ENCODE measurements at places on chromosomes 5 and 9.

DNA sequence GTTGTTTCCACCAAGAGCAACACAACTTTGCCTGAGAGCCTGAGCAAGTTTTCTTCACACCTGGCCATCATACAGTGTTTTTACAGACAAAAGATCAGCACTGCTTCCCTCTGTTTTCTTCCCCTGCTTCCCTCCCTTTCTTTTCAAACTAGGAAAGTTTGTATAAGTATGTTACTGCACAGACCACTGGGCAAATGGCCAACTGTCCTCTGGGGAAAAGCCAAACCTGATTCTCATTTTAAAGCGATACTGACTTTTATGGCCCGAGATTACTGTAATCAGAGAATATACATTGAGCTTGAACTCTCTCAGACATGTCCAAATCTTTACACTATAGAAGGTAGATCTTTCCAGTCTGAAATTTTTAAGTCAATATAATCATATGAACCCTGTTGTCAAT lies 415.0 kb downstream of the NFIB start:
- no peak for DNase-seq

GRCh38 chr9:100595391-100596199 lies 17.7 kb downstream of the CAVIN4 start:
- DNase-seq, result peak; percentile 61

DNA sequence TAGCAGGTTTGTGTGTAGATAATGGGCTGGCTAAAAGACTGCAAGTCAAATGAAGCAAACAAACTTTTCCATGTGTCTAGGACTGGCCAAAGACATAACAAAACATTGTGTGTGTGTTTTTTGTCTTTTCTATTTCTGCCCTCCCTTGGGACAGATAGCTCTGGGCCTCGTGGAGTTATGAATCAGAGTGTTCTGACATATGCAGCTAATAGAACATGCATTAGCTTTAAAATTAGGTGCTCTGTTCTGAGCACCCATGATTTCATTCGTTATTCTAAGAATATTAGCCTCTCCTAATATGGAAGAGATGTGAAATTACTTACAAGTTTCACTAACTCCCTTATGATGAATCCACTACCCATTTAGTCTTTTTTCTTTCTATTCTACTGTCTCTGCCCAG lies 367.3 kb upstream of the PAPPA start:
- no peak for DNase-seq

DNA sequence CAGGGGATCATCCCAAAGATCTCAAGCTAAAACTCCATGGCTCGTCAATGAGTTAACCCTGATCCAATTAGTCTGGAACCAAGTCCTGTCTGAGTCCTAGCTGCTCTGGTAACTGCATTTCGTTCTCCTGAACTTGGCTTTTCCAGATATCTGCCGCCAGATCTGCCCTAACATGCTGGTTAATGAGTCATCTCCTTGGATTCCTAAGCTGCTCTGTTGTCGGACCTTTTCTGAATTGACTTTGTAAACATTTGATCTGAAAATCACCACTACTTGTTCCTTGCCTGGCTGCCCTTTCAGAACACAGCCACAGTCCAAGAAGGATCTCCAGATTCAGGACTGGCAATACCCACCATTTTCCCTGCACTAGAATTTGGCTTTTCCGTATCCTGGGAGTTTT lies 473.0 kb downstream of the ZSWIM6 start:
- no peak for DNase-seq

DNA sequence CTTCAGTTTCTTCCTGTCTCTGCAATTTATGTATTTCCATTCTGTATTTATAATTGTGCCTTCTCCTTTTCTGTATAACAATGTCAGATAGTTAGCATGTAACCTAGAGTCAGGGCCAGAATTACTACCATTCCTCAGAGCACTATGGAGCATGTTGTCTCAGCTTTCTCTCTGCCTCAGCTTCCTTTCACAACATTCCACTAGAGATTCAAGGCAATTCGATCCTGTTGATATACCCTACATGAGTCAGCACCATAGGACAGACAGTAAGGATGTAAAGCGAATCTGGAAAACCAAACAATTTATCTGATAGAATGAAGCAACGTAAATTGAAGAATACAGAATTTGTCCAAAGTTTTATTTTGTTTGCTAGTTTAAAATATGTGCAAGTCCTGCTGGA lies 728.3 kb upstream of the SEMA6A start:
- no peak for DNase-seq

DNA sequence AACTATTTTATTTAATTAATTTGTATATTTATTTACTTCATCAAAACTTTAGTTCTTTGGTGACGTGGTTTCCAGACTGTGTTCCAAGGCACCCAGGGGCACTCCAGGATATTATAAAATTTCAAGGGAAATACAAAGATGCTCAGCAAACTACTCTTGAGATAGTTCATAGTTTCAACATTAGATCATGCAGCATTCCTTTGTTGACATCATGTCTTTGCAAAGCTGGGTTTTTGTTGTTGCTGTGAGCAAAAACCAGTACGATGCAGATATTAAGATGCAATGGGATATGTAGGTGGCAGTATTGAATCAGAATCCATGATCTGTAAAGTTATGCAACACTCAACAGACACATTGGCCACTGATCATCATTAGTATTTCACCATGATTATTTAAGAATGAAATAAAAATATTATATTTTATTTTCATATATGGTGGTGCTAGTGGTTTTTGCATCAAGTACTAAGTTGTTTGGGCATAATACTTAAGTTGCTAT lies 219.7 kb downstream of the ADCY2 start:
- DNase-seq, result no peak

DNA sequence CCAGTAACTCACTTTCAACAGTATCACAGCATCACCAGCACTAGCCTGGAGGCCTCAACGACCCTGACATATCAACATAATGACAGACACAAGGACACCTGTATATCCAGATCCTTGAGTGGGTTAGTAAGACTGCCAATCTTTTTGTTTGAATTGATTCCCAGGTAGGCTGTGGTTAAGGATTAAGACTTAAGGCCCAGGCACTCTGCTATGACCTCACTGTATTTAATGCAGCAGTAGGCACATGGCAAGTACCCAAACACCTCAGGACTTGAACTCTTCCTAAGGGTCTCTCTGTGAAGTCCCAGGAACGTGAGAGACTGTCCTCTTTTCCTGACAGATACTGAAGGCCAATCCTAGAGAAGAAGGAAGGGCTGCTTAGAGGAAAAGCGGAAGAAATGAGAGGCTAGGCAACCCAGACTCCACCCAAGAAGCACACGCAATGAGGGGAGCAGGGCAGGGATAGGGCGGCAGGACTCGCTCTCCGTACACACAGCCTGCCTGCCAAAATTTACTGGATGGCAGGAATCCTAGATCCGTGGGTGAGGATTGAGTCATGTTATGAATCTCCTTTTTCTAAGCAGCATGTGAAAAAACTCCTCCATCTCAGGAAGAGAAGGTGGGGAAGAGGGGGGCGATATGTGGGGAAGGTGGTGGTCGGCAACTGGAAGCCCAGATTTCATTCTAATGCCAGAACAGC lies 93.4 kb downstream of the SIL1 start:
- no peak for DNase-seq

- DNase-seq, result no peak
These were observed 21.4 kb upstream of the SNAPC3 start for GRCh38 chr9:15401266-15401665.

- DNase-seq, result no peak
These were observed 1.4 kb downstream of the LIX1 start for GRCh38 chr5:97141031-97141430.

DNA sequence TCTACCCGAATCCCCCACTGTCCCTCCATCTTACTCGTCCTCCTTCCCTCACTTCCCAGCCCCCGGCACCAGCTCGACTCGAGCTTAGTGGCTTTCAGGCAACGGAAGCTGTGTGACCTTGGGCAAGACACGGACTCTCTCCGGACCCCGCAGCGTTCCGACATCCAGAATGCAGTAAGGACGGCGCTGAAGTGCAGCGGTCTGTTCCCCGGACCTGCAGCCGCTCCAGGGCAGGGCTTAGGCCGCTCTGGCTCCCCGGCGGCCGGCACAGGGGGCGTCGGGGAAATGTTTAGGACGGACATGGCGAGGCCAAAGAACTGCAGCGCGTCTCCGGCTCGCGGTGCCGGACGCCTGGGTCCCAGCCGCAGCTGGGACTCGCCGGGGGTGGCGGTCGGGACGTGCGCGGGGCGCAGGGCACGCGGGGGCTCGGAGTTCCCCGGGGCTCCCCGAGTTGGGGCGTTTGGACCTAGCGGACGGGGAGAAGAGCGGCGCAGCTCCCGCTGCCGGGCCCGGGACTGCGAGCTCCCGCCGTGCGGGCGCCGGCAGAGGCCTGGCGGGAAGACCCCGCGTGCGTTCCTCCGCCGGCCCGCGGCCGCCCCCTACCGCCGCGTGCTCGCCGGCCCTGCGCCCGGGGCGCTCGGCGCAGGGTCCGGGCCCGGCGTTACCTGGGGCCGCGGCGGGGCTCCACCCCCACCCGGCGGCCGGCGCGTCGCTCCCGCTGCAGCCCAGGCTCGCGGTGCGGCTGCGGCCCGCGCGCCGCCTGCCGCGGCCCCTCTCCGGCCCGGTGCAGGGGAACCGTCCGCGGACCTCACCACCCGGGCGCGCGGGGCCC lies 5.6 kb upstream of the RNF44 start:
- peak; percentile 52 for DNase-seq

DNA sequence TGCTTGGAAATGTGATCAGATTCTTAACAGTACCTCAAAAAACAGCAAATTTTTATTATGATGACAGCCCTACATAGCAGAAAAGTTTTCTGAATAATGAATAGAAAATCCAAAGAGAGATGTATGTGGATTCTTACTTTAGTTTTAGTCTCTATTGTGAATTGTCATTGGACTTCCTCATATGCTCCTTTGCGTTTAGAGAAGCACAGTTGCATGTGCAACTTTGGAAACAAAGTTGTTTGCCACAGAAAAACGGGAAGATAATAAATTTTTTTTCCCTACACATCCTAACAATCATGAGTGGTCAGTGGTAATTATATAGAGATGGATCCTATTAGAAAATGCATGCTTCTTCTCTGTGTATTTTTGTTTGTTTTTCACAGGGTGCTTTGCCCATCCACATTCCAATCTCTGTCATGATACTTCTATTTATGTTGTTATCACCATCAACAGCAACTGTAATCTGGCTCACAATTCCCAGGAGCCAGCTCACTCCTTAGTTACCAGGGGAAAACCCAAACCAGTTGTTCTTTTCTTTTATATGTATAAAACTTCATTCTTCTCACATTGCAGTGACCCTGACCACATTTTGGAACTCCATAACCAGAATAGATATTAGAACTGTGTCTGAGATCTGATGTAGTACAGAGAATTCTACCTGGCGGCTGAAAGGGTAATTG lies 118.7 kb downstream of the NDUFS4 start:
- DNase-seq, result no peak

DNA sequence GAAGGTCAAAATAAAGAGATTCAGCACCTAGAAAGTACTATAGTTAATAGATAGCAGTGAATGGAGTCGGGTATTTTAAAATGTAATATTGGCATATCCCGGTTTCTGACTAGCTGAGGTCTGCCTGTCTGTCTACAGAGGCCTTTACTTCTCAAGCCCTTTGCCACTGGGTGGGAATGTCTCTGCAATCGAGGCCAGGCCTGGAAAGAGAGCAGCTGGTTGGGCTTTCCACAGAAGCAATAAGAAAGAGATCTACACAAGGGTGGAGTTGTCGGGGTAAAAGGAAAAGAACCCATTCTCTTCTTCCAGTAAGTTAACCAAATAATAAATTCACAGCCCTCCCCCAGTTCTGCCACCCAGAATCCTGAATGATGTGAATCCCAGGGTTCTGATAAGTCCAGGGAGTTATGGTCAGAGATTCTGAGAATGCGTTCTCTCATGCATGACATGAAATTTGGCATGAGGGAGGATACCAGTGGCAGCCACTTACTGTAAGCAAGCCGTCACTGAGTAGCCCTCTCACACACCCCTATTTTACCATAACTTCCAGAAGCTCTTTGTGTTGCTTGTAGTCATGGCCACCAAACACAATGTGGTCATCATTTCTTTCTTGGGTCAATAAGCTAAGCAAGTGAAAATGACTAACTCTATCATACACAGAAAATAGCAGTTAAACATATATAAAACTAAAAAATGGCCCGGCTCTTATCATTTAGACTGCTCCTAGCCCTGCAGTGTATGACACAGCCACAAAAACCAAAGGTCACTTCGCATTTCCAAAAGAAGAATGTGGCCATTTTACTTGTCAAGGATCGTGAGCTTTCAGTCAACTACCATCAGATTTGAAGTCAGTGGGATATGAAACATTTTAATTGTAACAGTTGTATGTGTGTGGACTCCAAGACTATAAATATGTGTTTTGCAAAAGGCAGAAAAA lies 185.0 kb downstream of the GLIS3 start:
- no peak for DNase-seq

DNA sequence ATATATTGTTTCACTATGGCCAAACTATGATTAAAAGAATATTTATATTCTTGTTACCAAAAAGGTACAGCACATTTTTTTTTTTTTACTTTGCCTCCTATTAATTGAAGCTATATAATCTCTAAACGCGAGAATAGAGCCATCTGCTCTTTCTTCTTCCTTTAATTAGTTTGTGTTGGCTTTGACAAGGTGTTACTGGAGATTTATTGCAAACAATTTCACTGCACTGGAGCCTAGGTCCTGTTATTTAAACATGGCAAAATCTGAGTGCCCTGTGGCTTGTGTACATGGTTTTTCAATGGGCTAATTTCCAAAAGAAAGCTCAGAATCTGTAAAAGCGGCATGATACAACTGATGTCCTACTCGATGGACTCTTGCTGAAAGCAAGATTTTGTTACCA lies 40.8 kb upstream of the GABRG2 start:
- DNase-seq, result no peak

DNA sequence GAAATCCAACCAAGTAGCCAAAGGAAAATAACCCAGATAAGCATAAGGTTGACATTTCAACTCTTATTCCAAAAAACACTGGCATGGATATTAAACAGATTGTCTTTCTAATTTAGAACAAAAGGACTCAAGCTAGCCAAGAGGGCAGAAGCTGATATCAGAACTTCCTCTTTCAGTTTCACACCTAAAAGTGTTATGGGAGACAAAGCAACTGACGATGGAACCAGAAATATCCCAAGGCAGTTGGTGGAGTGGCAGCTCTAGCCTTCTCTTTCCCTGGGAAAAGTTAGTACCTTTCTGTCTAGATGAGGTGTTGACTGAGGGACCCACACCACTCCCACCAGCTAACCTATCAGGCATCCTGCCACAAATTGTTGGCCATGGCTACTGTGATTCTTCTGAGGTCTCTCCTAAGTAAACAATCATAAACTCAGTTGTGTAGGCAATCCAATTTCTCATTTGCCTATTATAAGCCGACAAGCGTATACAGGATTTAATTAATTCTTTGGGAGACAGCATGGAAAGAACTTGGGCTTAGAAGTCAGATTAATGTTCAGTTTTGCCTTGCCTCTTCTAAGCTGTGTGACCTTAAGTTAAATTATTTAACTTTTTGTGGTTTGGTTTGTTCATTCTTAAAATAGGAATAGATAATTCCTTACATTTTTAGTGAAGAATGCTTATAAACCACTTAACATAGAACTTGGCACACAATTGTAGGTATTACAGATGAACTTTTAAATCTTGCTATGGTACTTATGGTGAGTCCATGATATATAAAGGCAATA lies 110.9 kb upstream of the ADAMTSL1 start:
- DNase-seq, result no peak

- DNase-seq, result no peak
These were observed 158.7 kb downstream of the ARRDC3 start for GRCh38 chr5:91224456-91224855.
